SK-N-DZ (cell line): ENCODE measurements at places on chromosomes 1 and 21.

- no peak for DNase-seq
Observed at GRCh38 chr1:29689372-29690030, 453.2 kb downstream of the PTPRU start.

GRCh38 chr1:116478621-116479020 lies 92.2 kb downstream of the CD58 start:
- DNase-seq, result no peak

GRCh38 chr1:9239622-9240401 lies 5.2 kb downstream of the H6PD start:
- DNase-seq, result no peak

DNA sequence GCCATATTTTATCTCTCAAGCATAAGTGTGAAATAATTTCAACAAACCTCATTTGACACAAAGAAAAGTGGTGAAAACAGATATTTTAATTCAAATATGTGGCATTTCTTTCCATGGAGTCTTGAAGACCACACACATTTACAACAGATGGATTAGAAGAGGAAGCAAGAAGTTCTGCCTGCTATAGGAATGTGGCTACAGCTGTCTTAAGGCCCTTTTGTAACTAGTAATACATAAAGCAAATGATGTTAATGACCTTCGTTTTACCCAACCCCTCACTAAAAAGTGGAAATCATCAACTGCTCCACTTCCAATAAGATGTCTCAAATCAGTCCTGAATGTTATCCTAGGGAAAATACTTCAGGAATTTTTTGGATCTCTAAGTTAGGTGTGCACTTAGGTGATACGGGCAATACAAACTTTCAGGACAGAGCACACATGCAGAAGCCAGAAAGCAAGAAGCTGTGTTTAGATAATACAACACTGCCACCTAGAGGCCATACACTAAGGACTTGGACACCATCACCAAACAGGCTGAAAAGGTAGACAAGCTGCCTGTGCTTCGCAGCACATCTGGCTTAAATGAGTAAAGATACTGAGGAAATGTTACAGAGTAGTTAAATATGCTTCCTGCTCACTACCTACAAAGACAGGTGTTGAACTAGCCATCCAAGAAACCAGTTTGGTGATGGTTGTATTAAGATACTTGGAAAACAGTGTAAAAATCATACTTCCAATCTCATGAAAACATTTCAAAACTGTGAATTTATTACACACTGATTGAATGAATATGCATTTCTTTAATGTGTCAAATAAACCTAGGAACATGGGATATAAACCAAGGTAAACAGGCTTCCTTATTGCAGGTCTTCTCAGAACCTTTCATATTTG lies 24.4 kb downstream of the RRAGC start:
- peak; percentile 76 for DNase-seq

- DNase-seq, result peak; percentile 97
Observed at GRCh38 chr1:244052016-244052727, 1.1 kb downstream of the ZBTB18 start.

DNA sequence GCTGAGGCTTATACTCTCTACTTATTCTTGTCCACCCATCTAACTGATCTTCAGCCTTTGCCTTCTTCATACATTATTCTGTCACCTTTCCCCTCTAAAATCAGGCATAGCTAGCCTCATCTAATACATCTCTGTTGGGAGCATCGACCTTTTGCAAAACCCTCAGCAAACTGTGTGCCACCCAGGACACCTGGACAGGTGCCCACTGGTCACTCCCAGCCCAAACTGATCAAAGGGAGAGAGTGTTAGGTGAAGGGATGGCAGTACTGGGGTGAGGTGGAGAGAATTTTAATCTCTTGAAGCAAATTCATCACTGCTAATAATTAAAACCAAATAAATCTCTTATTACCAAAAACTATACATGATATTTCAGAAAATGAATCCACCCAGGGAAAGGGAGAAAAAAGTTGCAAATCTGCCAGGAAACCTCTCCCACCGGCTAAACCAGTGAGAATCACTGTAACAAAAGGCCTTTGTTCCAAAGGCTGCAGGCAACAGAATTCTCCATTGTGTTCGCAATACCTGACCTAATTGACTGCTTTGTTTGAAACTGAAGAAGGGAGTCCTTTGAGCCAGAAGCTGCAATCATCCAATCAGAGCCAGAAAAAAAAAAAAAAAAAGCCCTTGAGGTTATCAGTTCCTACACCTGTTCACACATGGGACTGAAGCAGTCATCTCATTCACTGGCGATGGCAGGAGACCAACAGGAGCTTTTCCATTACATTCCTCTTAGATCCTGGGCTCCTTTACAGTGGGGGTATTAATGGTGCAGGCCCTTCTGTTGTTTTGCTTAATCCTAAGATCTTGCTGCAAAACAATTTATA lies 172.6 kb downstream of the APP start:
- no peak for DNase-seq

GRCh38 chr1:73953586-73953985 lies 244.4 kb downstream of the LRRIQ3 start:
- DNase-seq, result no peak

- DNase-seq, result peak; percentile 16
Observed at GRCh38 chr1:108016451-108016920, 51.5 kb upstream of the VAV3 start.

DNA sequence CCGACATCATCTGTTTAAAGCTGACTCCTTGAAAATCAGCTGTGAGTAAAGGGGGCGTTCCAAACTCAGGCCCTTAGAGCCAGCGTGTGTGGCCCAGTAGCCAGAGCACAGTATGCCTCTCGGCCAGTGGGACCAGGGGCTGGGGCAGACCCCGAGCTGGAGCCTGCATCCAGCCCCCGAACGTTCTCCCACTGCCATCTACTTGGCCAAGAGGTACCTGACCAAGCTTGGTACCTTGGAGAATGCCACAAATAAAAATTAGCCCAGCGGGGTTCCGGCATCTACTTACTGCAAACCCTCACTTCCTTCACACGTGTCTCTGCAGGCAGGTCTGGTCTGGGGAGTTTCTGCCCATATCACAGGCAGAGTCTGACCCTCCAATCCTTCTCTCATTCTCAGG lies 56.7 kb upstream of the COL6A2 start:
- DNase-seq, result no peak

- DNase-seq, result no peak
Observed at GRCh38 chr1:160821627-160822026, 25.7 kb downstream of the LY9 start.

DNA sequence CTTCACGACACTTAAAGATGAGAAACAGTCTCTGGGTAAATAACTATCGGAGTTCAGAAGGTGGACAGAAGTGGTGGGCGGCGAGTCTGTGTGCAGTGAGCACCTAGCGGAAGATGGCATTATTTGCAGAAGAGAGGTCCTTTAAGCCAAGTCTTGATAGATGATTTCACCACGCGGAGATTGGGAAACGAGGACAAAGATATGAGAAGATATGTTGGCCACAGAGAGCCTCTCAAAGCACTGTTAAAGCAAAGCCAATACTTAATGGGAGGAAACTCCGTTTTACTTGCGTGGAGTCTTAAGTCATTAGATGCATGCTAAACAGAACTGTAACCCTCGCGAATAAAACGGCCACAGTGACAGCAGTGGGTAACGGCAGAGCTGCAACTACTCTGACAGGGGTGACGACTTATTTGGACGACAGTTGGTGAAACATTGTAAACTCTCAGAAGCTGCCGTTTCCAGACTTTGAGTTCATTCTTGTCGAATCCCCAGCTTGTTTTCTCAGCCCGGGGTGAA lies 577 bp upstream of the CEP350 start:
- peak; percentile 77 for DNase-seq

- DNase-seq, result no peak
Observed at GRCh38 chr1:229714964-229715603, 89.0 kb downstream of the URB2 start.

GRCh38 chr1:6351480-6352137 lies 42.0 kb downstream of the ACOT7 start:
- no peak for DNase-seq

- no peak for DNase-seq
Observed at GRCh38 chr1:9066945-9067807, 2.3 kb downstream of the SLC2A5 start.

GRCh38 chr1:206778031-206778430 lies 5.7 kb upstream of the IL10 start:
- DNase-seq, result no peak

GRCh38 chr1:152392909-152393308 lies 21.2 kb downstream of the CRNN start:
- no peak for DNase-seq

DNA sequence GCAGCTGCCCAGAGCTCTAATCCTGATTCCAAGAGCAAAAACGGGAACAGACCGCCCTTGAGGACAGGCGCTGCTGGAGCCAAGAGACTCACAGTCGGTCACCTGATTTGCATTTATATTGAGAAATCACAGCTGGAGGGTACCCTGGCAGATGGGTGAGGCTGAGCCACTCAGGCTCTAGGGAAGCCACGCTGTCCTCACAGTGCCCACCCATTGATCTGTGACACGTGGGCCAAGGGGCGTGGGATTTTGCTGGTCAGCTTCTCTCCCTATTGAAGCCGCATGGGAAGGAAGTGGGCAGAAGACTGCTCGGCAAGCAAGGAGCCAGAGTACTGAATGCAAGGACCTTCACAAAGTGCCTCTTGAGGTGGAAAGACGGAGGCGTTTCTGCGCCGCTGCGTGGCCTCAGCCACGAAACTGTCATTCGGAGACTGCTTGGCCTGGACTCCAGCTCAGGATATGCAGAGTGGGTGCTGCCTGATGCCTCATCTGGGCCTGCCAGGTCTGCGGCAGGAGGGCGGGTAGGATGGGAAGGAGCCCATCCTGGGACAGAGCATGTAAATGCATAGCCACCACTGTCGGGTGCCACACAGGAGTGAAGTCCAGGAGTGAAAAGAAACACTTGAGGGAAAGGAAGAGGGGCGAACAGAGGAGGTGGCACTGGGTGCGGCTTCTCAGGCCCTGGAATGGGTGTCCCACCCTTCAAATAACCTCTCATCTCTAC lies 139.8 kb downstream of the PGBD5 start:
- DNase-seq, result no peak

GRCh38 chr1:25105836-25106235 lies 126.5 kb downstream of the SYF2 start:
- no peak for DNase-seq

GRCh38 chr1:111989531-111990025 lies at the start of gene KCND3:
Gene KCND3, minus strand, starts transcription at chr1:111989668.
- DNase-seq, result no peak

GRCh38 chr1:74328851-74329250 lies 93.7 kb downstream of the TNNI3K start:
- peak; percentile 92 for DNase-seq

- no peak for DNase-seq
Observed at GRCh38 chr1:82400521-82400920, 599.8 kb downstream of the ADGRL2 start.

DNA sequence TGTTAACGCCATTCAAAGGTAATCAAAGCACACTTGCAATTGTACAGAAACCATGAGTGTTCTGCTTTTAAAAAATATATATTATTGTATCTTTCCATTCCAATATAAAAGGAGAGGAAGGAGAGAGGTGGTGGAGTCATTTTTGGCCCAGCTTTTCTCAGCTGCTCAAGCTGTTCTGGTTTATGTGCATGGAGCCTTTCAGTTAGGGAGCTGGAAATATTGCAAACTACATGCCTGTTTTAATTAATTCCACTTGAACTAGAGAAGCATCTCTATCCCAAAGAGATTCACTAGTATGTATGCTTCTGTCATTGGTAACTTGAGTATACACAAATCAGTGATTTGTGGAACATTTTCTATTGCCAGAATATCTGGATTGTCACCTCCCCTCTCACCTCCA lies 28.5 kb upstream of the C1orf105 start:
- DNase-seq, result no peak

DNA sequence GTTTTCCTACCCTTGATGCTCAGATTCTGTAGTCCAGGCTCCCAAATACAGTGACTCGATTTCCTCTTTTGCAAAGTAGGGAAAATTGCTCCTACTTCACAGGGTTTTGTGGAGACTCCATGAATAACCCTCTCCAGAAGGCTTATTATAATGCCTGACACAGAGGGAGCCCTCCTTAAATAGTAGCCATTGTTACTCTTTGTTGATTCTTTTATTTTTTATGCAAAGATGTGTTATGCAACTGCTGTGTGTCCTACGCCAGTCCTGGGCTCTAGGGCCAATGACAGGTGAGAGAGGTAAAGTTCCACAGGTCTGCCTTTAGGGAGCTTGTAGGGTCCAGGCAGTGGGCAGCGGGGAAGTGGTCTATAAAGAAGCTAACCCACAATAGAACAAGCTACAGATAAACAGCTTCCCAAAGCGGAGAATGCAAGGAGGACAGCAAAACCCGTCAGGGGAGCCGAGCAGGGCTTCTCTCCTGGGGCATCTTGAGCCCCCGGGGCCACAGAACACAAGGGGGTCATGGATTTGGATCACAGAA lies 1.5 kb downstream of the AADACL3 start:
- DNase-seq, result no peak

- peak; percentile 95 for DNase-seq
Observed at GRCh38 chr1:202888531-202889360, at the start of gene RABIF. Gene RABIF, minus strand, starts transcription at chr1:202889149. Its CDS starts 51 bp downstream, at chr1:202889098.

- DNase-seq, result no peak
Observed at GRCh38 chr1:8395433-8395866, 77.5 kb downstream of the SLC45A1 start.

DNA sequence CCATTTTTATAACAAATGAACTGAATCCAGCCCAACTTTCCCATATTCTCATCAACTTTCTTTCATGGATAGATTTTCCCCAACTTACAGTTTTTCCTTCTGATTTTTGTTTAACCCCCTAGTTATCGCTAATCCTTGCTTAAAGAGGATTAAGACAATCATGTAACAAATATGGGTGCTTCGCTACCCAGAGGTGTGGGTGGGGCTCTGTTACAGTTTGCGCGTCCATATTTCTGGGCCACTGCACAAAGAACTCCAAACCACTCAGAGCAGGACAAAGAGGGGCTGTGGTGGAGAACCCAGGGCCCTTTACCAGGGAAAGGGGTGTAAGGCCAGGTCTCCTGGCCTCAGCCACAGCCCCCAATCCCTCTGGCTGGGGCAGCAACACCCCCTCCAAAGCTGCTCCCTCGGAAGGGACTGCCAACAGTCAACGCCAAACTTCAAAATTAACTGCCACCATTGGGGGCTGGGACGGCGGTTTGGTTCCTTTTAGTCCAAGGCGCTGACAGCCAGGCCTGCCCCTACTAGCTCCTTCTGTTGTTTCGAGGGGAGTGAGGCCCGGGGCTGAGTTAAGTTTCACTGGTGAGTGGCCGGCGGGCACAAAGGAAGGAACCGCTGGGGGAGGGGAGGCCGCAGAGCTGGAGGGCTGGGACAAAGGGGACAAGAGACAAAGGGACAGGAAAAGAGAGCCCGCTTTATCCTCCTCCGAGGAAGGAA lies 27.9 kb downstream of the SSBP3 start:
- no peak for DNase-seq
